ENCODE measurements at places on chromosomes 1 and 21.

GRCh38 chr1:1889090-1889750 is 1.7 kb downstream of the GNB1 start:
- no peak for DNase-seq

DNA sequence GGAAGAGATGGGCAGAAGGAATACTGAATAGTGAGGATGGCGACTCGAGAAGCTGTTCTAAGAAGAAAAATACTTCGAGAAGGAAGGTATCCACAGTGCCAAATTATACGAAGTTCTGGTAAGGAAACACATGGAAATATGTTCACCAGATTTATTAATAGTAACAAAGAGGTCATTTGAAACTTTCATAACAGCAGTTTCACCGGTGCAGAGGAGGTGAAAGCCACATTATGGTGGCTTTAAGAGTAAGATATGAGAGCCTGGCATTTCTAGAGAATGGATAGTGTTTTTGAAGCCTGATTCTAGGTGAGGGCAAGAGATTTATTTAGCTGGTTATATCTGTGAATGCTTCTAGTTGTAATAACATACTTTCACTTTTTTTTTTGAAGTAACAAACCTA is 56.2 kb downstream of the DPYD start:
- DNase-seq, result no peak

DNA sequence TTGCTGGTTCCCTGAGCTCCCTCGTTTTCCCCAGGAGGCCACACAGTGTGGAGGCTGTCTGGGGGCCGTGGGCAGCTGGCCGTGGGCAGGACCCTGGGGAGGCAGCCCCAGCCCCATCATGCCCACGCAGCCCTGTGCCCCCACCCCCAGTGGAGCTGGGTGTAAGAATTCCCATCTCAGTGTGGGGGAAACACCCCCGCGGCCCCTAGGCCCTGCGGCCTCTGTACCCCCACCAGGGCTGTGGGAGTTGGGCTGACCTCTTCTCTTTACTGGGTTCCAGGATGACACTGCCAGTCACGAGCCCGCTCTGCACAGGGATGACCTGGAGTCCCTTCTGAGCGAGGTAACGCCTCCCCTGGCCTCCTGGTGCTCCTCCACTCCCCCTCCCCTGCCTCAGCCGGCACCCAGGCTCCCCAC is 3.7 kb upstream of the PFKL start:
- no peak for DNase-seq

DNA sequence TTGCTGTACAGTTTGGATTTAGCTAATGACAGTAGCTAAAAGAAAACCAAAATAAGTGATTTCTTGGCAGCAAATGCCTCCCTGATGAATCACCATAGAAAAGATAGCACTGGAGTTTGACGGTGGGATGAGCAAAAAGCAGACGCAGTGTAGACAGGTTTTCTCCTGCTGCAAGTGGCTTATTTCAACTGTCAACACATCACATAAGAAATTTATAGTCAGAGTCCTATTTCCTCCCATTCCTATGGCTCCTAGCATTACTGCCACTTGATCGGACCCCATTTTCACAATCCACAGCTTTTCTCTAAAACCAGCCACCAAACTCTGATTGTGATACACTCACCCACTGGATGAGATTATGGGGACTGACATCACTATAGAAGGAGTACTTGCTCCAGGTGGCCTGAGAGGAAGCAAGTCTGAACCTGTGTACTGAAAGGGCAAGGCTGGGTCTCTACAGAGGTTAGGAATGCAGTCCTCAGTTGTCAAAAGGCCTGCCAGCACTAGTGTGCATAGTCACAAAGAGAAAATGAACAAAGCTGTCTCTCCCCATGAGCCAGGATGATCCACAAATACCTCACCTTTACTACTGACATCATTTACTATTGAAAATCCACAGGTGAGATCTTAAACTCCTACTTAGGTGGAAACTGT is 359.8 kb downstream of the LTN1 start:
- no peak for DNase-seq

DNA sequence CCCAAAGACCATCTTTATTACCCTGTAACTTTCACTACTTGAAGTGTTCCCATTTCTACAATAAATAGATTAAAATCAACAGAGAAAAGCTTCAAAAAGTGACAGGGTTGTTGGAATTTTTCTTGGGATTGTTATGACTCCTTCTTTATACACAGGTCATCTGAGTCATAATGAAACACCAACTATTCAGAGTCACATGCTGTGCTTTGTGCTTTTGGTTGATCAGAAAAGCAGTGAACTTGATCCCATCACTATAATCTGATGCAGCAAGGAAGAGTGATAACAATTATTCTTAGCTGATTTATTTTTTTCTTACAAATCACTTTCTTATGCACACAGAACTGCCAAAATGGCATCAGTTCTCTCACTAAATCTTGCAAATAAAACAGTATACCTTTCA is 422.9 kb downstream of the PTBP2 start:
- no peak for DNase-seq

DNA sequence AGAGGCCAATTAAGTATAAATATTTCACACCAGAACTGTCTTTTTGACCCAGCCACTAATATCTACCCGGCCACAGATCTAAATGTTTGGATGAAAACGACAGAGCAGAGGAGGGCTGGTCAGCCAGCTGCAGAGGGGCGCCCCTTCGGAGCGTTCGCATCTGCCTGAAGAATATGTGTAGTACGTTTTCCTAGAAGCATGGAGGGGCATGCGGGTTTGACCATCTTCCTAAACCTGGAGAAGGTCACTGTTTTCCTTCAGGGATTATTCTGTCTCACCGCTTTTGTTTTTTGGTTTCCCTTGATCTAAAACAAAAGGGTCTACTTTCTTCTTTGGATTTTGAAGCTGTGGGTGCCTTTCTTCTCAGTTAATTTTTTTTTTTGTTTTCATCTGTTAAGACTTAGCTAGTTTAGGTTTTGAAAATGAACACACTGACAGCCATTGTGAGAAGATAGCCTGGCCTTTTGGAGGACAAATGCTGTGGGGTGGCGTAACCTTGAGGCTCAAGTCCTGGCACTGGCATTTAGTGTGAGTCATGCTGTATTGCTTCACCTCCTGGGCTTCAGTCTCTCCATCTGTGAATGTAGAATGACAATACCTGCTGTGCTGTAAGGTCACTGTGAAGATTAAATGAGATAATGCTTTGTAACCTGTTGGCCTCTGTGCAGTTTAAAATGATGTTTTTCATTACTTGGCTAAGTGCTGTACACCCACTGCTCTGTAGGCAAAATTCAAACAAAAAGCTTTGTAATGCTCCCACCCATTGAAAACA is 74.1 kb upstream of the IRF2BP2 start:
- DNase-seq, result no peak

- DNase-seq, result no peak
Observed at GRCh38 chr1:106232128-106232527, 824.3 kb upstream of the PRMT6 start.

DNA sequence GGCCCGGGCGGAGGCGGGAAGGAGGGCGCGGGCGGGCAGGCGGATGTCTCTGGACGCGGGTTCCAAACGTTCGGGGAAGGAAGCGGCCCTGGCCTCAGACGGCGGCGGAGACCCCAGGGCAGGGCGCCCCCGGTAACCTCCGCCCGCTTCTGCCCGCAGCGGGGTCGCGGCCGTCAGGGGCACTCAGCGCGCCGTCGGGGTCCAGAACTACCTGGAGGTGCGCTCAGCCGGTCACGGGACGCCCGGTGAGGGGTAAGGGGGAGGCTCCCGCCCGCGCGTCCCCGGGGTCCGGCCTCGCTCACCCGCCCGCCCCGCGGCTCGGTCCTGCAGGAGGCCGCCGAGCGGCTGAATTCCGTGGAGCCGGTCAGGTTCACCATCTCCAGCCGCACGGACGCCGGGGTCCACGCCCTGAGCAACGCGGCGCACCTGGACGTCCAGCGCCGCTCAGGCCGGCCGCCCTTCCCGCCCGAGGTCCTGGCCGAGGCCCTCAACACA is 406 bp downstream of the PUSL1 start:
- no peak for DNase-seq

GRCh38 chr1:212225416-212225815 is 59.8 kb upstream of the PPP2R5A start:
- no peak for DNase-seq

DNA sequence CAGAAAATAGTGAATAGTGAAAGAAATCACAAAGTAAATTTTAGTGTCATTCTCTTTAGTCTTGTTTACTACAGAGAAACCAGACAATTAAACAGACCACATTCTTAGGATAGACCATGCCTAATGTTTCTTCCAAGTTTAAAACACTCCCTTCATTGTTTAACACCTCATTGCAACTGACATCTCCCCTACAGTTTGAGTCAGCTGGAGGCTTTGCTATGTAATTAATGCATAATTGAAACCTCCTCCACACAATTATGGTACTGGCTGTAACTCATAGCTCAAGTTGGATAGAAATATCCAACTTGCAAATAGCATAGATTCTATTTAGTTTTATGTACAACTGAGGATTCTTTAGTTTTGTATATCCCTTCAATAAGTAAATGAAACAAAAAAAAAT is 35.2 kb upstream of the B3GALT2 start:
- no peak for DNase-seq

DNA sequence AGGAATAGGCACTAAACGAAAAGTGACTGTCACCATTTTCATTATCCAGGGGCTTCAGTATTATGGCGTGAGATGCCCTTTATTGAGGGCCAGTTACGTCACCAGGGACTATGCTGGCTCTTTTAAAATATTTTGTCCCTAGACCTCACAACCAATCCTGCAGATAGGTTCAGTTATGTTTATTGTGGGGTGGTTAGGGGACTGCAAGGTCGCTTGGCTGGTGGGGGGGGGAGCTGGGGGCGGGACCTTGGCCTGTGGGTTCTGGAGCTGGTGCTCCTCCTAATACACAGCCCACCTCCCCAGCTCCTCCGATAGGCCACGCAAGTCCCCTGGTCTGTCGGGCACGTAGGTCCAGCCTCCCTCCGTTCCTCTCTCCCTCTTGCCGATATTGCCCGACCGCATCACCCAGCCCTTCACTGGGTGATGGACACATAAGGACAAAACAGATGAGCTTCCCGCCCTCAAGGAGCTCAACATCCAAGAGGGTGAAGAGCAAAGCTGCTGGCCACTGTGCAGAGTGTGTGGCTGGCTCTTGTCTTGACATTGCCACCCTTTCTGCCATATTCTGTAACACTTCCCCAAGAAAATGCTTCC is 271.8 kb downstream of the MATN1 start:
- no peak for DNase-seq

GRCh38 chr1:23273450-23274133 is 56.3 kb upstream of the HTR1D start:
- no peak for DNase-seq

DNA sequence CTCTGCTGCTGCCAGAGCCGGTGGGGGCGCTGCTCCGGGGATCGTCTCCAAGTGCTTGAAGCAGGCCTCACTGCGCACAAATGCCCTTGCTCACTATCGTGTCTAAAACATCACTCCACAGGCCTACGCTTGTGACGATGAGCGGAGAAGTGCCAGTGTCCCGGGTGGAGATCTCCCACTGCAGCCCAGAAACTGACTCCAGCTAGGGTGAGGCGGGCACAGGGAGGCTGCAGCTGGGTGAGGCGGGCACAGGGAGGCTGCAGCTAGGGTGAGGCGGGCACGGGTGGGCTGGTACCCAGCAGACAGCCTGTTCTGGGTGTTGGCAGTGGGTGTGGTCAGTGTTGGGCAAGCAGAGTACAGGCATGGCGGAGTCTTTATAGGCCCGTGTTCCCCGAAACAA is 22.7 kb upstream of the PDXK start:
- DNase-seq, result no peak

GRCh38 chr21:34201481-34201858 is 128.1 kb downstream of the MRPS6 start:
- DNase-seq, result no peak

GRCh38 chr21:32756096-32756495 is 15.5 kb downstream of the PAXBP1 start:
- DNase-seq, result no peak

- DNase-seq, result no peak
Observed at GRCh38 chr1:6358757-6359201, 34.8 kb downstream of the ACOT7 start.

- DNase-seq, result no peak
Observed at GRCh38 chr1:19744335-19744743, 55.4 kb downstream of the TMCO4 start.

GRCh38 chr1:9385801-9386573 is 93.3 kb downstream of the SPSB1 start:
- DNase-seq, result no peak

GRCh38 chr1:107450899-107451664 is 310.2 kb downstream of the NTNG1 start:
- no peak for DNase-seq

GRCh38 chr1:116194568-116194967 is 83.4 kb downstream of the MAB21L3 start:
- DNase-seq, result no peak

- DNase-seq, result no peak
Observed at GRCh38 chr1:58290685-58291372, 255.7 kb downstream of the OMA1 start.

DNA sequence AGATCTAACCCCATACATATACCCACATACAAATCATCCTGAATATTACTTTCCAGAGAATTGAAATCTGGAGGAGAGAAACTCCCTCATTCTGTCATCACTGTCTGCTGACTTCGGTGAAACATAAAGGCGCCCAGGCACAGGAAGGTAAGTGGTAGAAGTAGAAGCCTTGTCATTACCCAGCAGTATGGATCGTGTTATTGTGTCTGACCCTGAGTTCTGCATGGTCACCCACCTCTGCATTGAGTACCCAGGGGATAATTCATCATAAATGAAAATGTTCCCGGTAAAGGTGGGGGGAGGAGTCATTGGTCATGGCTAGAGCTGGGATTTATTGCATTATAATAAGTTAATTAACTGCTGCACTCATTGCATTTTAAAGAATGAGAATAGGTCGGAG is 342.6 kb upstream of the PKN2 start:
- DNase-seq, result no peak

DNA sequence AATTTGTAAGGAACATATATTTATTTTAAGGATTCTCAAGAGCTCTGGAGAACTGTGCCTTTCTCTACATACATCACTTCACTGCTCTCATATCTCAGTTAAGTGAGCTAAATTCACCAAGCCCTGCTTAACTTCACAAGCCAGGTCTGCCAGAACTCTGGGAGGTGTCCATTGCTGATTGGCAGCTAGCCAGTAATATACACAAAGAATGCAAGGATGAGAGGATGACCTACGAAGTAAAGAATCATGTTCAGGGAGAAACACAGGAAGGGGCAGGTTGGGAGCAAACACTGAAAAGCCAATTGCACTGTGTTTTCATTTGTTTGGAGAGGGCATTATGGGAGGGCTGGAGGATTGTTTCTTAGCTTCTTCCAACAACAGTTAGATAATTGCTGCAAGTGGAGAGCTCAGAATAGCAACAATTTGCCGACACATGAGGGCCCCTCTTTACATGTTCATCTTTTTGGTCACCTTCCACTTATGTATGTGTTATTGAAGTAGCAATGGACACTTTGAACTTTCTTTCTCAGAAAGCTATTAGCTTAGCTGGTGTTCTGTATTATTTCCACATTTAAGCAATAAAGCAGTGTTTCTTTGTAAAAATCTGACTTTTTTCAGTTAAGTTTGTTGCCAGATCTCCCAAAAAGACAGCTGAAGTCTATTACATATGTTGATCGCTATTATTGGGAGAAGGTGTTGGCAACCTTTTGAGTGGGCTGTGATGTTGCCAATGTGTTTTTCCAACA is 254.8 kb downstream of the LTN1 start:
- DNase-seq, result no peak

- DNase-seq, result no peak
Observed at GRCh38 chr1:29632806-29633615, 396.7 kb downstream of the PTPRU start.

GRCh38 chr1:101148980-101149379 is 87.8 kb upstream of the S1PR1 start:
- DNase-seq, result no peak

- no peak for DNase-seq
Observed at GRCh38 chr1:219626865-219627264, 14.0 kb upstream of the ZC3H11B start.
